ENCODE measurements at places on chromosomes 4 and X.

- DNase-seq = peak; percentile 31
Measured at GRCh38 chr4:37758226-37758625, 68.3 kb upstream of the PGM2 start.

DNA sequence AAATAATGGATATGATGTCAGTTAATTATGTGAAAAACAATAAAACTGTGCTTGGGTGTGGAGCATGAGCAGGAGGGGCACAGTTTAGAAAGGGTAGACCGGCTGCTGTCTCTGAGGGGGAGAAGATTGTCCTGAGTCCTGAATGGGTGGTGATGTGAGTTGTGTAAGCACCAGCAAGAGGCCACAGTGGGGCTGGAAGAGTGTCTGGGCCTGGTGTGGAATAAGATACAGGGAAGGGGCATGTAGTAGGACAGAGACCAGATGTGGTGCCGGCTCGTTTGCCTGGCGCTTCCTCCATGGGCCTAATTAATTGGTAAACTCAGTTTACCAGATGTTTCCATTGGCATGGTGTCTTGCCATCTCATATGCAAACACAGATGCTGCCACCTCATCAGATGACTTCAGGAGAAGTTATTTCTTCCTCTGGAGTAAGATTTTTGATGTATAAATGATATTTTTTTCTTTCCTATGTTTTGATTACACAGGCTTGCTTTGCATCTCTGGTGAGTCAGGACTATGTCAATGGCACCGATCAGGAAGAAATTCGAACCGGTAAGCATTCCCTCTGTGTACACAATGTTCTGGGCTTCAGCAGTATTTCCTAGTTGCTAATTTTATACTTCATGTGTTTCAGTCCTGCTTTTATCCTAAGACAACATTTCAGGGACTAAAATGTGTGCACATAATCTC, 5.1 kb downstream of the MED28 start:
- DNase-seq = no peak

DNA sequence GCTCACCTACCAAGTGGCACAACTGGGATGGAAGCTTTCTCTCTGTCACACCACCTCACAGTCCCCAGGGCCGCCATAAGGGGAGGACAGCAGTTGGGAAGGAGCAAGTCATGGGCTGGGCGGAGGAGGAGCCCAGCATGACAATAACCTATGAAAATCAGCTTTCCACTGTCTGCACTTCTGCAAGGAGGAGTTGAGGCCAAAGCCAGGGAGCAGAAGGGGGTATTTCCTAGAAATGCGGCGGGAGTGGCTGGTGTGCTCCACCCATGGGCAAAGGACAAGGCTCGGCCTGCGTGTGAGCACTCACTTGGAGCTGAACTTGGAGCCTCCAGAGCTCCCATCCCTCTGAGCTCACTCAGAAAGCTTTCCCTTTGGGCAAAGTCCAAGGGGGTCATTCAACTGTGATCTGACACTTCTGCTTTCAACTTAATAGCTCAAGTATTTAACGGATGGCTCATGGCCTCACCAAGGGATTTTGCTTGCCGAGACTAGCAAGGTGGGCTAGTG, 18.5 kb downstream of the APLN start:
- DNase-seq = no peak

DNA sequence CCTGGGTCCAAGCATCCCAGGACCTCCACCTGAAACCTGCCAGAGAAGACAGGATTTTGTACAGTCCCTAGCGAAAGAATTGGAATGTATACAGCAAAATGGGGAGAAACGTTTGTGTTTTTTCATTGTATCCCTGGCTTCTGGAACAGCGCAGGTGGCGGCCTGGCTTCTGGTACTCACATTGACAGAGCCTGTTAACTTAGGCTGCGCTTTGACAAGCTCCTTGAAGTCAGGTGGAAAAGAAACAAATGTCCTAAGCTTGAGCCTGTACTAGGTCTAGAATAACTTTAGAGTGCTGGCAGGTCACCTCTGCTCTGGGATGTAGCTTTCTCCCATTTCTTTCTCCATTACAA, 343.7 kb upstream of the KLF3 start:
- DNase-seq = no peak

DNA sequence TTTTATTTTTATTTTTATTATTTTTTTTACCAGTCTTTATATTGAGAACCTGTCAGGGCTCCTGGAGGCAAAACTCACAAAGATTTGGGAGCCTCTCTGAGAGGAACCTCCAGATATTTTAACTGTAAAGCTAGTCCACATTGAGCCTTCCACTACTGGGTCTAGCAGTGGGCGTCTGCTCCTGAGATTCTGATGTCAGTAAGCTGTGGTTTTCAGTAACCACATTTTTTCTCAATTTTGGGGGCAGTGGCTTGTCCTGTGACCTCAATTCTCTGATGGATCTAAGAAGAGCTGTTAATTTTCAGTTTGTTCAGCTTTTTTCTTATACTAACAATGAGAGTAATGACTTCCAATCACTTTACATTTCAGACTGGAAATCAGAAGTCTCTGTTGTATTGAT, 23.6 kb upstream of the GPRASP1 start:
- DNase-seq = no peak

DNA sequence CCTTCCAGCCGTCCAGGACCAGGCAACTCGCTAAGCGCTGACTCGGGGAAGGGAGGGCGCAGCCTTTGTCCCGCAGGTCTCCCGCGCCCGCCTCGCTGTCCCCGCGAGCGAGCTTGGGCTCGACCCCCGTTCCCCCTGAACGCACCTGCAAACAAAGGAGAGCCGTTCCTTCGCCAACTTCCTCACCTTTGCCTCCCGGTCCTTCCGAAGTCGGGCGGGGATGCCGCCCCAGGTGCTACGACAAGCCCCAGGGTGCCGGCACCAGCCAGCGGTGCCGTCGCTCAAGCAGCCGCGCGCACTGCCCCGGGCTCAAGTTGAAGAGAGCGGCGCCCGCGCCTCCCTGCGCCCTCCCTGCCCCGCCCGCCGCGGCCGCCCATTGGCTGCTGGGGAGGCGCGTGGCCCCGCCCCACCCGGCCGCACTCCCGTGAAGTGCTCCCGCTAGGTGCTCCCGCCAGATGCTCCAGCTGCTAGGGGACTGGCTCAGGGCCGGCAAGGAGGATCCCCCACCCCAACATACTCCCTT, 107.1 kb downstream of the NSUN7 start:
- DNase-seq = peak; percentile 80

DNA sequence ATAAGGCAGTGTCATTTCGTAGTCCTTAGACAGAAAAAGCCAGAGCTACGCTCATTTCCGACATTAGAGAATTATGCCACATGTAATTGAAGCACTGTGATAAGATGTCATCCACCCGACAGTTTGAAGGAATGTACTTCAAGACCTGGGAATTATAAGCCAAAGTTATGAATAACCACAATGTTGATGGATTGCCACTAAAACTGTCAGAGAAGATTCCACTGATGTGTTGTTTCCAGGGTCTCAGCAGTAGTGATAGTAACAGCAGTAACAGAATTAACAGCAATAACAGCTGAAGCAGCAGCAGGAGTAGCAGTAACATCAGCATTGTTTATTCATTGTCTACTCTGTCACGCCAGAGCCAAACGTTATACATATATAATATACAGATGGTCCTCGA, 24.7 kb downstream of the RAB33A start:
- no peak for DNase-seq

DNA sequence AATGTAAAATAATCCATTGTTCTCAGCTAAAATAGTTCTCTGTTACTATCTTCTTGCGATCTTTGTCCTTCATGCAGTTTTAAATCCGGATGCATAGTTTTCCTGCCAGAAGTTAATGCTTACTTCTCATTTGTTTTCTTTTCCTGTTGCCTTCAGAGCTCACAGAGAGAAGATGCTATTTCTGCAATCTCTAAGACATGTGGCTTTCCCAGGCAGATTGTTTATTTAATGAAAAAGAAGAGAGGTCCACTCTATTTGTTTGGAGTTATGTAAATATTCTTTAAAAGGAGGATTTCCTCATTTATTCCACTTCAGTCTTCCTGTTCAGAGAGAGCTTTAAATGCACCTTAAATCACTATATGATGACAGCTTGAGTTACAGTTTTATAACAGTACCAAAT, 39.3 kb upstream of the HPGD start:
- DNase-seq = no peak

- DNase-seq = peak; percentile 75
Measured at GRCh38 chr4:10030972-10031667, 9.8 kb upstream of the SLC2A9 start.

DNA sequence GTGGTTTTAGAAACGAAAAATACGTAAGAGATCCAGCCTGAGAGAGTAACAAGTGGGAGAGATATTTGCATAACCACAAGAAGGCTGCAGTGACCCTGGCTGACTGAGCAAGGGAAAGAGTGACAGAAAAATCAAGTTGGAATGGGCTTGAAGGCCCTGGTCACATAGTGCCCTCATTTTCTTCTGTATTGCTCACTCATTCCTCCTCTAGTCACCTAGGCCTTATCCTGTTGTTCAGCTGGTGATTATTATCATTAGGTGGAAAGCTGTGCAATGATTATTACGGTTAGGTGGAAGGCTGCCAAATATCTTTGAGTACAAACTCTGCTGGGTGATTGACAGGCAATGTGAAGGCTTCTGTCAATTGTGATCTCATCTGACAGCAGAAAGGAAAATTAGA, 2384.1 kb downstream of the PCDH7 start:
- DNase-seq = no peak

- no peak for DNase-seq
Measured at GRCh38 chrX:129000018-129000417, 523.3 kb downstream of the SMARCA1 start.

GRCh38 chrX:44401151-44401550, 57.7 kb upstream of the EFHC2 start:
- no peak for DNase-seq

DNA sequence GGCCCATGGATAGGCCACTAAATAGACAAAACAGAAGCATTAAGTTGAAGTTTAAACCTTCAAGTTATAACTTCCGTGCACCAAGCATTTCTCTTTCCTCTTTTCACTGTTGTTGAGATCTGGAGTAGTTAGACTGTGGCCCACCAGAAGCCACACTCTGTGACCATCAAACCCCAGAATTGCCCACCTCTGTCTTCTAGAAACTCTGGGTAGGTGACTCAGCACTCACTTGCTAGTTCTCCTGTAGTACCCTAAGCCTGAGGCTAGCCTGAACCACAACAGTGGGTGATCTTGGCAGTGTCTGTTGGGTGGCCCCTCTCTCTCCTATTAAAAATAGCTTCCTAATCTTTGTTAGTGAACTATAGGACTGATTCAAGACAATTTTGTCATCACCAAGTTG, 24.6 kb upstream of the CD40LG start:
- no peak for DNase-seq

DNA sequence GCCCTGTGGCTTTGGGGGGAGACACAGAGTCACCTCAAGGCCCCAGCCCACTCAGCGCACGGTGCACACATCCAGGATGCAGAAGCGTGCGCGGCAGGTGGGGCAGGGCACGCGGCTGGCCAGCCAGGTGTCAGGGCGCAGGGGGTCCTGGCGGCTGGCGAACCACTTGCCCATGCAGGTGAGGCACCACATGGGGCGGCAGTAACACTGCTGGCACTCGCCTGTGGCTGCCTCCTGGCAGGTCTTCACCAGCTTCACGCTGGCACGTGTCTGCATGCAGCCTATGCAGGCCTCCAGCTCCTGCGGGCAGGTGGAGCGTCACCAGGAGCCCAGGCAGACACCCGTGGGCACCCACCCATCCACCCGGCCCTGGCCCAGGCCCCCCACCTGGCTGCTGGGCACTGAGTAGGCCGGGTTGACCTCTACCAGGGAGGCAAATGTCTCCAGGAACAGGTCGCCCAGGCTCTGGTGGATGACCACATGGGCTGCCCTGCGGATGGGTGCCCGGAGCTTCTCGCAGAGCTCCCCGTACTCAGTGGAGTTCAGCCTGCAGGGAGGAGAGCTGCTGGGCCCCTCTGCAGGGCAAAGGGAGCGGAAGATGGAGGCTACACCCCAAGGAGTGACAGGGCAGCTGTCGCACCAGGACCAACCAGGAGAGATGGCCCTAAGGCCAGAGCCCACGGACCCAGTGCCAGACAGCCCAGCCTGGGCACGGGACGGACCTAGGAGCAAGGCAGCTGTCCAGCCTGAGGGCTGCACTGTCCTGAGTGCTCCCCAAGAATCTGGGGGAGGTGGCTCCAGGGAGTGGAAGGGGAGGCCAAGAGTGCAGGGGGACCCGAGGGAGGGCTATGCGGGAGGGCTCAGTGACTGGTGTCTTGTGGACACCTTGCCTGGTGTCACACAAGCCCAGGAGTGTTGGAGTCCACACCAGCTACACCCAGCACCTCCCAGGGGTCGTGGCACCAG, 3.7 kb downstream of the TMEM129 start:
- no peak for DNase-seq

- no peak for DNase-seq
Measured at GRCh38 chr4:42638993-42639392, 17.9 kb downstream of the ATP8A1 start.

- DNase-seq = no peak
Measured at GRCh38 chrX:154362085-154362742, 12.2 kb downstream of the FLNA start.

- DNase-seq = no peak
Measured at GRCh38 chrX:71556036-71556435, 22.2 kb upstream of the GCNA start.

GRCh38 chr4:173038192-173038896, 130.3 kb upstream of the GALNT7 start:
- no peak for DNase-seq

GRCh38 chr4:4781936-4782707, 77.3 kb upstream of the MSX1 start:
- no peak for DNase-seq

DNA sequence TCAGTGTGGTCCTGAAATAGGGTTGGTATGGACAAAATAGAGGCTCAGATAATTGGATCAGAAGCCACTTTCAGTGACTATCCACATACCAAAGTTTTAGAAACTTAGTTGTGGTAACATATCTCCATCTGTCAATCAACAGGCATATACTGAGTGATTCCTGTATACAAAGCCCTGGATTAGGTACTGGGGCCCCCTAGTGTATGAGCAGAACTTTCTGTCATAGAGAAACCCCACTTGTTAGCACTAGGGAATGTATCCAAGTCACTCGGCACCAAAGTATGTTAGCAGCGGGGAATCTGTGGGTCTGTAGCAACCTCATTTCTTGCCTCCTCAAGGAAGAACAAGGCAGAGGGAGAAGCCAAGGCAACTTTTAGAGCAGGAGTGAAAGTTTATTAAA, 50.7 kb downstream of the MAP7D3 start:
- peak; percentile 6 for DNase-seq

DNA sequence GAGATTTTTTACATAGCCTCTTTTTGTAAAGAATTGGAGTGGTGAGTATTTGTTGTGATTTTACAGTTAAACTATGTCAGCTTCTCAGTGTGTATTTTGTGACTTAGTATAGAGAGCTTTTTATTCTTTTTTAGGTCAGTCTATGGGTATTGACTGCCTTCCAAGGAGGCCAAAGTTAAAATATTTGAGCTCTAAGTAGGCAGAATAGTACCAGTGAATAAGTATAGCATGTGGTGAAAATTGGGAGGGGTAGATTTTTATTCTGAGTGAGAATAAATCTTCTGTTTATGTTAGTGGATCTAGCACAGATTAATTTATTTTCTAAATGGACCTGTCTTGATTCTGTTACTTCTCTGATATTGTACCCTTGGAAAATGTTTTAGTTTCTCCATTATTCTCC, 37.5 kb downstream of the HERC3 start:
- DNase-seq = no peak

- no peak for DNase-seq
Measured at GRCh38 chr4:78014889-78015886, 41.9 kb upstream of the FRAS1 start.

- DNase-seq = no peak
Measured at GRCh38 chr4:182809417-182810102, 107.6 kb downstream of the DCTD start.

GRCh38 chr4:84028340-84028739, 470.8 kb downstream of the NKX6-1 start:
- DNase-seq = no peak

GRCh38 chrX:39675619-39676018, 422.1 kb downstream of the BCOR start:
- no peak for DNase-seq

All from globus pallidus (tissue), 1 donor.